Activated naive CD8-positive, alpha-beta T cell treated with anti-CD3 and anti-CD28 coated beads, Interleukin-2, amount 50 U/mL, for 16 hours (primary cell): ENCODE measurements at places on chromosomes 13 and 19.

DNA sequence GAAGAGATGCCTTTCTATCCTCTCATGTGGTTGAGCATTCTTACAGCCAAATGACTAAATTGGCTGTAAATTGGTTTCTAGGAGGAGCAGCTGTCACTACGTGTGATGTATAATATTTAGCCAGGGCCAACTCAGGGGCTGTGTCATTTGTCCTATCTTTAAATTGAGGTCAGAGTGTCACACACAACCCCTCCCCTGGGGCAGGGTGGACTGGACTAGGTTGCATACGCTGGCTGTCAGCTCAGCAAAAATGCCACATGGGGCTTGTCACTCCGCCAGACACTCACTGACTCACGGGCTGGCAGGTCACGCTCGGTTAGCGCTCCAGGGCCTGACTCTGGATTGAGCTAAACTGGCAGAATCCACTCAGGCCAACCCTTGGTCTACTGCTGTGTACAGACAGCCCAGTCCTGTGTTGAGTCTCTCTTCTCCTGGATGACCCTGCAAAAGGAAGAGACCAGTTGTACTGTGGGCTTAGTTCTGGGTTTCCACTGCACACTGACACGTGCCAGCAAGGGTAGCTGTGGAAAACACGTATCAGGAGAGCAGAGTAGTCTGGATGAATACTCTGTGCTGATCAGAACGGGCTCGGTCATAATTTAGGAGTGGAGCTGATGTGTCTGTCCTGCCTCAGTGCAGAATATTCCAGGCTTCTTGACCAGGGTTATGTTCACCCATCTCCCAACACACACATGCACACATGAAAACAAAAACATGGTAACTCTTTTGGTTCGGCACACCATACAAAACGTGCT is 29.1 kb downstream of the SHISA2 start:
- DNase-seq, result no peak

DNA sequence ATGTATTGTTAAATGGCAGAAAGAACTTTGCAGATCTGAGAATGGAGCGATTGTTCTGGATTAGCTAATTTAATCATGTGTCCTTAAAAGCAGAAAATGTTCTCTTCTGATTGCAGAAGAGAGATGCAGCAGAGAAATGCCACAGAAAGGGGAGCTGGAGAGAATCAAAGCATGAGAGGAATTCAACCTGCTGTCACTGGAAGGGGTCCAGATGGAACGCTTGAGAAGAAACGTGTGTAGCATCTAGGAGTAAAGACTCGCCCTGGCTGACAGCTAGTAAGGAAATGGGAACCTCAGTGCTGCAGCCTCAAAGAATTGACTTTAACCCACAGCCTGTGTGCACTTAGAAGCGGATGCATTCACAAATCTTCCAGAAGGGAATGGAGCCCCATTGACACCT is 502.8 kb downstream of the KLF12 start:
- DNase-seq, result no peak

- DNase-seq, result no peak
Measured at GRCh38 chr13:110425444-110425780, 118.3 kb downstream of the COL4A2 start.

DNA sequence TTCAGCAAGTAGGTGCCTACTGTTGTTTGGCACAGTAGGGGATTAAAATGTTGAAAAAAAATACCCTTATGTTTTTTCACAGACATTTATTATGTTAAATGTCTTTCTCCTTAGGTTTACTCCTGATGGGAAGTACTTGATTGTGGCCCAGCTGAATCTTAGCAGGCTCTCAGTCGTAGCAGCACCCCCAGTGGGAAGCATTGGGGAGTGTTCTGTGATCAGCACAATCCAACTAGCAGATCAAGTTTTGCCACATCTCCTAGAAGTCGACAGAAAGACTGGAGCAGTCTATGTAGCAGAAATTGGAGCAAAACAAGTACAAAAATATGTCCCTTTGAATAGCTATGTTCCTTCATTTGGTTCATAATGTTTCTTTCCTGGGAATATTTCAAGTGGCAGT is 9.3 kb downstream of the NHLRC3 start:
- no peak for DNase-seq
